ENCODE measurements at places on chromosomes 16 and 17. TPM values are rescaled to one million over a fixed set of nuclear protein-coding genes. Genes with fewer than 3 reads are reported as not detected.

- DNase-seq, result no peak
- peaks cover 40% of the 10 kb centered on the region for H3K36me3 ChIP-seq
- H3K27ac ChIP-seq, result no peak overlapping the region
- H3K4me1 ChIP-seq, result peaks cover 19% of the 10 kb centered on the region
- no peaks in the 10 kb centered on the region for H3K27me3 ChIP-seq
Observed at GRCh38 chr16:23940111-23940510, 104.3 kb downstream of the PRKCB start.

GRCh38 chr16:10362077-10362863 is 23.6 kb upstream of the ATF7IP2 start:
- H3K4me1 ChIP-seq, result peaks cover 14% of the 10 kb centered on the region
- no peaks in the 10 kb centered on the region for H3K36me3 ChIP-seq
- no peaks in the 10 kb centered on the region for H3K27me3 ChIP-seq

- H3K36me3 ChIP-seq, result peaks cover 25% of the 10 kb centered on the region
- no peak for DNase-seq
- H3K4me3 ChIP-seq, result no peak overlapping the region
- no peaks in the 10 kb centered on the region for H3K27me3 ChIP-seq
- H3K27ac ChIP-seq, result no peak overlapping the region
Observed at GRCh38 chr16:3601614-3602319, 9.6 kb downstream of the SLX4 start.

DNA sequence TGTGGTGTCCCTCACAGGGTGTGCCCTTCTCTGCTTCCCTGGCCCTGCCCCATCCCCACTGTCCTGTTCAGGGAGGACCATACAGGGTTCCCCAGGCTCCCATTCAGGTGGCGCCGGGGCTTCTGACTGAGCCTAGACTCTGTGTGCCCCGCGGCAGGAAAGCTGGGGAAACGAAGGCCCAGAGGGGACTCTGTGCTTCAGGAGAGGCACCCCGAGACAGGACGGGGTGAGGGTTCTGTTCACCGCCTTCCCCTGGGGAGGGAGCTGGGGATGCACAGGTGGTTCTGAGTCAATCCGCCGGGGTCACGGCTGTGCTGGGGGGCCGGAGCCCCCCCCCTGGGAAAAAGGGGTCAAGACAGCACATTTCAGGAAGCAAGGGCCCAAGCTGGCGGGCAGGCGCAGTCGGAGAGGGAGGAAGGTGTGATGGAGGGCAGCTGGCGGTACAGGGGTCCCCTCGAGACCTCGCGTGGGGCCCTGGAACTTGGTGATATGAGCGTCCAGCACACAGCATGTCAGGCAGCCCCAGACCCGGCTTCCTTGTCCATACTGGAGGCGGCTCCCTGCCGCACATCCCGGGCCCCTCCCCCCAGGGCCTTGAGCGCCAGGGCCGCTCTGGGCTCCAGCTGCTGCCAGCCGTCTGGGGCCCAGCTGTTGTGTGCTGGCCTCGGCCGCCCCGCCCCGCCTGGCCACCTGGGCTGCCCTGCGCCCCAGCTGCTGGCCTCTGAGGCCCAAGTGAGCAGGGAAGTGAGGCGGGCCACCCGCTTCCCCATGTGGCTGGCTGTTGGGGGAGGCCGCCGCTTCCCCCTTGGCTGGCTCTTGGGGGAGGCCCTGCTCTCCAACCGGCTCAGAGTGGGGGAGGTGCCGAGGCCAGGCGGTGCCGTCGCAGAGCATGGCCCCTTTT is 5.6 kb upstream of the NOTUM start:
- no peak for DNase-seq
- H3K4me1 ChIP-seq, result peaks cover 62% of the 10 kb centered on the region
- no peak overlapping the region for H3K4me3 ChIP-seq

KRT36 gene
- not detected for total RNA-seq

ATXN1L gene
- total RNA-seq, result 11.3 TPM

Data from K562 (cell line).